ENCODE measurements at places on chromosomes 5 and 9.

DNA sequence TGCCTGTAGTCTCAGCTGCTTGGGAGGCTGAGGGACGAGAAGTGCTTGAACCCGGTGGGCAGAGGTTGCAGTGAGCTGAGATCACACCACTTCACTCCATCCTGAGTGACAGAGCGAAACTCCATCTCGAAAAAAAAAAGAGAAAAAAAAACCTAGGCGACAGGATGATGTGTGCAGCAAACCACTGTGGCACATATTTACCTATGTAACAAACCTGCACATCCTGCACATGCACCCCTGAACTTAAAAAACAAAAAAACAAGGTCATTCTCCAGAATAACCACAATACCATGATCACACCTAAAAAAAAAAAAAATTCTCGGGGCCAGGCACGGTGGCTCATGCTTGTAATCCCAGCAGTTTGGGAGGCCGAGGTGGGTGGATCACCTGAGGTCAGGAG lies 7.5 kb upstream of the DOLPP1 start:
- no peak for DNase-seq

- DNase-seq, result peak; percentile 27
These were observed 98.4 kb downstream of the MAPKAP1 start for GRCh38 chr9:125608489-125609224.

DNA sequence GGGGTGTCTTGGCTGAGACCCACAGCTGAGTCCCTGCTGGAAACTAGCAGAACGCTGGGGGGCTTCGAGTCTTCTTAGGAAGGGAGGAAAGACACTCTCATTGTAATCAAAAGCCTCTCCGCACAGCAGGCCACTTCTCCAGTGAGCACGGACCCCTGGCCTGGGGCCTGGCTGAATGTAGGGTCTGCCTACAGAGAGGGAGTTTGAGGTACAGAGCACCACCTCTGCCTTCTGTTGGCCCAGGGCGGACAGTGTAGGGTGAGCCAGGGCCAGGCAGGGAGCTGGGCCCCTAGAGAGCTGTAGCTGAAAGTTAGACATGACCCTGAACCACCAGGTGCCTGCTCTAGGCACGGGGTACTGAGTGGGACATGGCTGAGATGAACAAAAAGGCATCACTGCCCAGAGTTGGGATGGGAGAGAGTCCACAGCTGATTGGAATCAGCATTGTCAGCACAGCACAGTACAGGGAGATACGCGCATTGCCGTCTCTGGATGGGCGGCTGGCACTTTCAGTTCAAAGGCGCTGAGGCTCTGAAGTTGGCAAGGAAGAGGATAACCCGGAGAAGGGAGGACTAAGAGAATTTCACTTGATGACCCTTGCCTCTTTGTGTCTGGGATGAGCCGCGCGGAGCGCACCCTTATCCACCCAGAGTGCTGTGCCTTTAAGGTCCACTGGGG lies 363 bp upstream of the SLC25A48 start:
- DNase-seq, result no peak

DNA sequence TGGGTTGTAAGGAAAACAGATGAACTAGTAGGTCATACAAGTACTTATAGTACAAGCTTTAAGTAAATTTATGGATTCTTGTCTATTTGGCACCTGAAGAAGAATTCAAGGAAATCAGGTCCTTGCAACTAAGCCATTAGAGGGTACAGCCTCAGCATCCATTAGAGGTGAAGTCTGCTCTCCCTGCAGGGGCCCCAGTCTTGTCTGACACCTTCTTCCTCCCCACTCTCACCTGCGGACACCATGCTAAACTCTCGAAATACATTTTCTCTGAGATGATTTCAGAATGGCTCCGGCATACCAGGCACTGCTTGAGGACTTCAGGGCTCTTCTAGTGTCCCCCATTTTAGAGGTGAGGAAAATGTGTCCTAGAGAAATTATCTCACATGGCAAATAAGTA lies 137.9 kb downstream of the GNAQ start:
- no peak for DNase-seq

- no peak for DNase-seq
These were observed 111.4 kb downstream of the RAPGEF6 start for GRCh38 chr5:131523500-131524185.

DNA sequence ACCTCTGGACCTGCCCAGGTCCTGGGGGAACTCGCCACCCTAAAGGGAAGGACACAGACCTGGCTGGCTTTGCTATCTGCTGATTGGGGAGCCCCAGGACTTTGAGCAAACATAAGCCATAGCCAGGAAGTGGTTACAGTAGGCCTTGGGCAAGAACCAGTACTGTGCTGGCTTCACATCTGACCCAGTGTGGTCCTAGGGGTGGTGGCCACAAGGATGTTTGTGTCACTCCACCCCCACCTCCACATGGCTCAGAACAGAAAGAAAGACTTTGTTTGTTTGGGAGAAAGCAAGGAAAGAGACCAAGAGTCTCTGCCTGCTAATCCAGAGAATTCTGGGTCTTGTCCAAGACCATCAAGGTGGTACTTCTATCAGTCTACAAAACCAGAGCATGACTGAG lies 334.2 kb downstream of the SPOCK1 start:
- DNase-seq, result no peak

- no peak for DNase-seq
These were observed 57.2 kb downstream of the WDR70 start for GRCh38 chr5:37436146-37436934.

- no peak for DNase-seq
These were observed 147.2 kb upstream of the KLF4 start for GRCh38 chr9:107636571-107637381.

GRCh38 chr9:31671011-31671410 lies 713.4 kb upstream of the ACO1 start:
- no peak for DNase-seq

- DNase-seq, result no peak
These were observed 605.9 kb upstream of the FAM174A start for GRCh38 chr5:99929067-99929805.

DNA sequence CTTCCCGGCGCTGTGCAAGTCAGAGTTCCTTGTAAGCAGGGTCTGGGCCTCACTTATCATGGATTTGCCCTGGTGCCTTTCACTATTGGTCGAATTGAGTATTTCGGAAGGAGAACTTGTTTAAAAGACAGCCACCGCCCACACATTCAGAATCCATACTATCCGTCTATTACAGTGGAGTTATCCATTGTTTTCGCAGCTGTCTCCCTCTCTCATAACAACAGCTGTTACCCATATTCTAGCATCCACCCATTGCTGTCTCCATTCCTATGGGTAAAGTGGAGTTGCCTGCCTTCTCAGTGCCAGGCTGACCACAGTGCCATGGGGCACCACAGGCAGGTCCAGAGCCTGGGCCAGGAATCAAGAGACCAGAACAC lies 20.2 kb downstream of the FAXDC2 start:
- DNase-seq, result no peak

DNA sequence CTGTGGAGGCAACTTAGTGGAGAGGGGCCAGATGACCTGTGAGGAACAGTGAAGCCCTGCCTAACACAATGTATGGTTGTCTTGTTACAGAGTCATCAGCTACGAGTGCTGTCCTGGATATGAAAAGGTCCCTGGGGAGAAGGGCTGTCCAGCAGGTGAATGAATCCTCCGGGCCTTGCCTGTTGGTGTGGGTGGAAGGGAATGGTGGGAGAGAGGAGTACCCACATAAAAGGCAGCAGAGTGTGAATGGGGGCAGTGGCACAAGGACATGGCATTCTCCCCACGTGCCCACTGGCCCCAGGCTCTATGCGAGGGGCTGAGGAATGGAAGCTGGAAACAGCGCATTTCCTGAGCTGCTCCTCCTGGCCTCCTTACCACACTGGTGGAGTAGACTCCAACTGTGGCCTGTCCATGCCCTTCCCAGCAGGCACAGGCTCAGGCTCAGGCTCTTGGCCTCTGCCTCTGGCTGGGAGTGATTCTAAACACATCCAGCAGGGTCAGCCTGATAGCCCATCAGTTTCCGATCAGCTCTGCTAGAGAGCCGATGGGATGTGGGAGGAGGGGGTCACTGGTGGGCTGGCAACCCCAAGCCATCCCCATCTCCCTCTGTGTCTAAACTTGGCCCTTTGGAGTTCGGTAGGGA lies 15.3 kb downstream of the TGFBI start:
- no peak for DNase-seq

DNA sequence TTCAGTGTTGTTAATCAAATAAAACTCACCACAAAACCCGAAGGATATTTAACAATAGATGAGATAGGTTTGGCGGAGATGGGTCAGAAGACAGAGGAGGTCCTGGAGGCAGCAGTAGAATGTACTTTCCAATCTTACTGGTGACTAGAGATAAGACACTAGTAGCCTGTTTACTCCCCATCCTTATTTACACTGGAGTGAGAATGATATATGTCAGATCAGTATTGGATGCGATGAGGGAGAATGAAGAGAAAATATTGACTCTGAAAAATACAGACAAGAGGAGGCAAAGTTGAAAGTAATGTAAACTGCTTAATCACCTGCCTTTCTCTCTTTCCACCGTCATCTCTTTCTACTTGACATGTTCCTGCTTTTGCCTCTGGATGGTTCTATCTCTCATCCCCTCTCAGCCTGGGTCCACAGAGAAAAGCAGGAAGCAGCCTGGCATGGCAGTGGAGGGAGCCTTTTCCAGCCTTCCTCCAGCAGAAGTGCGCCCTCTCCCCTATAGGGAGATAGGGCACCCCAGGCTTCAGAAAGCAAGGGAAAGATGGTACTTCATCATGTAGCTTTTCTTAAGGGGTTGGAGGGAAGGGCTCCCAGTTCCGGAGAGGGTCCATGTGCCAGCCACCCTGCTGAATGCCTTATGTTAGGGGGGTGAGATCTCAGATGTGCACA lies 11.1 kb downstream of the PALM2AKAP2 start:
- no peak for DNase-seq

- no peak for DNase-seq
These were observed 75.1 kb downstream of the ALDH7A1 start for GRCh38 chr5:126519637-126520592.

GRCh38 chr9:105073147-105073546 lies 145.2 kb upstream of the ABCA1 start:
- DNase-seq, result no peak

GRCh38 chr9:110157823-110158664 lies 49.9 kb downstream of the C9orf152 start:
- DNase-seq, result no peak

DNA sequence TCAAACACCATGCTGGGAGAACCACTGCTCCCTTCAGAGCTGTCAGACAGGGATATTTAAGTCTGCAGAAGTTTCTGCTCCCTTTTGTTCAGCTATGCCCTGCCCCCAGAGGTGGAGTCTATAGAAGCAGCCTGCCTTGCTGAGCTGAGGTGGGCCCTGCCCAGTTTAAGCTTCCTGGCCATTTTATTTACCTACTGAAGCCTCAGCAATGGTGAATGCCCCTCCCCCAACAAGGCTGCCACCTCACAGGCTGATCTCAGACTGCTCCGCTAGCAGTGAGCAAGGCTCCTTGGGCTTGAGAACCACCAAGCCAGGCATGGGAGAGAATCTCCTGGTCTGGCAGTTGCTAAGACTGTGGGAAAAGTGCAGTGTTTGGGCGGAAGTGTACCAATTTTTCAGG lies 205.5 kb upstream of the PTGER4 start:
- no peak for DNase-seq

- no peak for DNase-seq
These were observed 476.1 kb upstream of the PTPRD start for GRCh38 chr9:11088821-11089374.

DNA sequence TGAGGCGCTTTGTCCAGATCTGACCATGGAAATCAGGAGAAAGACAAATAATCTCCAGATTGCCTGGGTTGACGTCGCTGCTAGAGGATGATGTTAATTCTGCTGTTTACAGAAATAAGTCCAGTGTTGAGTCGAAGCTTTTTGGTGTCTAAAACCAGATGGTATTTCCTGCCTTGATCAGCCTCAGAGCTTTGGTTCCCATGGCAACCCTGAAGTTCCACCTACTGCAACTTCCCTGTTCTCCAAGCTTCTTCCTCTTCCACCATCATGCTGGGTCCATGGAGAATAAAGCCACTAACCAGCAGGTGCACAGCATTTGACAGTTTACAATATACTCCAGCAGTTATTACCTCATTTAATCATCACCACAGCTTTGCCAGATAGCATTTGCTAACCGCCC lies 18.0 kb upstream of the GABBR2 start:
- DNase-seq, result no peak

GRCh38 chr9:134069480-134070399 lies 1.9 kb upstream of the BRD3 start:
- no peak for DNase-seq

DNA sequence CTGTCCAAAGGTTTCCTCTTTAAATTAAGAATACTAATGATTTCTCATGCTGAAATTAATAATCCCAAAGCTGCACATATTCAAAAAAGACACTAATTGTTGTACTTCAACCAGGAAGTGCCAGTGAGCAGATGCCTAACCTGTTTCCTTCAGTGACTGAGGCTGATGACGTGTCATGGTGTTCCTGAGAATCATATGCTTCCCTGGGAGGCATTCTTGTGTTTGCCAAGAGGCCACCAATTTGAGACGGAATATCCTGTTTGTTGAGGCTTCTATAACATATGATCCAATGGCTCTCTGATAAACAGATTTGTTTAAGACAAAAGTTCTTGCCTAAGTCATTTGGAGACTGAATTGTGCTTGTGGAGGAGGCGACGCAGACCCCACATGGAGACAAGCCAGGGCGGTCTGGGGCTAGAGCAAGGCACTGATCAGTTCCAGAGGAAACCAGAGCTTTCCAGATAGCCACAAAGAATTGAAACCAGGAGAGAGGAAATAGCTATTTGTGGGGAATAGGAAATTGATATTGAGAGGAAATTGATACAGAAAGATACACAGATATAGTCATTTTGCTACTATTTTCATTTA lies 66.4 kb upstream of the ZNF608 start:
- DNase-seq, result no peak

DNA sequence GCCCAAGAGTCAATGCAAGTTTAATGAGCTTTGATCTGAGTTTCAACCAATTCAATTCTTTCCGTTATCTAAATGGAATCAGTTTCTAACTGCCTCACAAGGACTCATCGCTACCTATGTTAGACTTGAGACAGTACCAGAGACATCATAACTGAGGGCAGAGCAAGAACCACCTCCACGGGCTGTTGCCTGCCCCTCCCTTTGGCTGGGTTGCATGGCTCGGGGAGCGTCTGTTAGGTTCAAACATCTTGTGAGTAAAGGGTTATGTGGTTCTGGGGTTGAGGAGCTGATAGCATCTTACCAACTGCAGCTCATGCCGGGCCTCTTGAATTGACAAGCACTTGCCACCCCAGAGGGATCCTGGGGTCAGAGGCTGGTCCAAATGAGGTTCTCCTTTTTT lies 457.9 kb downstream of the ENC1 start:
- no peak for DNase-seq

- no peak for DNase-seq
These were observed 35.3 kb upstream of the SPDL1 start for GRCh38 chr5:169548315-169548714.

GRCh38 chr5:180396926-180397325 lies 43.8 kb upstream of the GFPT2 start:
- DNase-seq, result no peak

- no peak for DNase-seq
These were observed 703.5 kb upstream of the RGMB start for GRCh38 chr5:98069876-98070512.

GRCh38 chr5:149152317-149152746 lies 11.0 kb downstream of the ABLIM3 start:
- no peak for DNase-seq
